ENCODE measurements at places on chromosomes 6 and 20.

- DNase-seq: no peak
These were observed 8.9 kb upstream of the QKI start for GRCh38 chr6:163405412-163406309.

DNA sequence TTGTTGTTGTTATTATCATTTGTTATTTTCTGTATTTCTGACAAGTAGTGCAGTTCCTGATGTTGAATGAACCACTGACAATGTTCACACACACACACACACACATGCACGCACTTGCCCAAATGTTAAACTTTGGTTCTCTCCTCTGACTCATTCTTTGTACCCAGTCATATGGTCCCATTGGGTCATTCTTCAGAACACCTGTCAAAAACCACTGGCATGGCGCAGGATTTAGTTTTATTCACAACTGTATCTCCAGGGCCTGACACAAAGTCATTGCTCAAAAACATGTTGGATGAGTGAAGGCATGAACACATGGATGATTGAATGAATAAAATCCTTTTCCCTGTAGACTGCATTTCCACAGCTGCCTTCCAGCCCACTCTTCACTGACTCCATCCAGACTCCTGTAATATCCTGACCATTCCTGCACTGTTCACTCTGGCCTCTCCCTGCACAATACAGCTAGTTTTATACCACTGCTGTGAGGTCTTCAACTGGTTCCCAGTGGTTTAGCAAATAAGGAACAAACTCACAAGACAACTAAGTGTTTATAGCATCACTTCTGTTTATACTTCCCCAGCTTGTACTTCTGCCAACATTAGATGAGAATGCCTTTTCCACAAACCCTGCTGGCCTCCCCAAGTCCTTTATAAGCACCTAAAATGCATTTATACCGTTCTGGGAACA is 6.9 kb upstream of the CST11 start:
- DNase-seq: no peak

DNA sequence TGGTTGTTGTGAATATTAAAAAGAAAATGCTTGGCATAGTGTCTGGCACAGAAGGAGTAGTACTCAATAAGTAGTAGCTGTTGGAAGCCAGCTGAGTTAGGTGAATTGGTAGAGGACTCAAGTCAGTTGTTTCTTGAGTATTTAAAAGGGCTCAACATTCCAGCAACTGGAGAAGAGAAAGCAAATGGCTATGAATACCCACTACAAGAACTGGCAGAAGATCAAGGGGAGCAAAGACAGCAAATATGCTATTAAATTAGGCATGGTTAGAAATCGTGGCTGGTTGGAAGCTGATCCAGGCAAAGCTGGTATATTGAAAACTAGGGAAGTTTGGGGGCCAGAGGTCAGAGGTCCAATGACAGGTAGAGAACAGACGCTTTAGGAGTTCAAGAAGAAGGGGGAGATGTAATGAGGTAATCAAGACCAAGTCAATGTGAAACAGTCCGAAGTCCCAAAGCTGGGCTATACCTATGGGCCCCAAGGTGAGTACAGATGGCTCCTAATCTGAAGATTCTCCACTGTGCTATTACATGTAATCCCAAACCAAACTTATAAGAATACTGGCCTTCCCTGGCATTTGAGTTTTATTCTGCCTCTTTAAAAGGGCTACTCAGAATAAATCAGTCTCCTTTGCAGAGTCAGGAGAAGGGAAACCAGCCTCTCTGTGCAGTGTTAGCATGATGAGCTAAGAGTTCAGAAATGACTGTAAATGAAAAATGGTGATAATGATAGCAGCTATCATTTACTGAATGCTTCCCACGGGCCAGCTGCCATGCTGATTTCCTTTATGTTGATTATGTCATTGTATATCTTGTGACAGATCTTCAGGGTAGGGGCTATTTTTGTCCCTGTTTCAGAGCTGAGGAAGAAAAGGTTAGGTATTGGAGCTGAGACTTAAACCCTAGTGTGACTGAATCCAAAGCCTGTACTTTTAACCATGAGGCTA is 122.3 kb downstream of the ANKS1A start:
- no peak for DNase-seq

DNA sequence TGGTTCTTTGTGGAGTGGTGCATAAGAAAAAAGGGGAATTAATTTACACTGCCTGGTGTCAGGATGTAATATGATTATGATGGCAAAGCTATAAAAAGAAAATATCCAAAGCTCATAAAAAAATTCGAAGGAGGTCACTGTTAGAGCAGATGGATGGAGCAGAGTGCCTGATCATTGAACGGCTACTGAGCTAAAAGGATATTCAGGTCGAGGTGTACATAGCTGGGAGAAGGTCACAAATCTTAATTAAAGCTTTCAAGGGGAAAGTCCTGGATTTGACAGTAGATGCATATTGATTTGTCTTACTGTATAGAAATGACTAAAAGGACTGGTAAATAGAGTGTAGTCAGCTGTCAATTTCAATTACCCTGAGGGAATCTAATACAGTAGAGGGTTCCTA is 84.4 kb downstream of the PKIB start:
- DNase-seq: no peak

DNA sequence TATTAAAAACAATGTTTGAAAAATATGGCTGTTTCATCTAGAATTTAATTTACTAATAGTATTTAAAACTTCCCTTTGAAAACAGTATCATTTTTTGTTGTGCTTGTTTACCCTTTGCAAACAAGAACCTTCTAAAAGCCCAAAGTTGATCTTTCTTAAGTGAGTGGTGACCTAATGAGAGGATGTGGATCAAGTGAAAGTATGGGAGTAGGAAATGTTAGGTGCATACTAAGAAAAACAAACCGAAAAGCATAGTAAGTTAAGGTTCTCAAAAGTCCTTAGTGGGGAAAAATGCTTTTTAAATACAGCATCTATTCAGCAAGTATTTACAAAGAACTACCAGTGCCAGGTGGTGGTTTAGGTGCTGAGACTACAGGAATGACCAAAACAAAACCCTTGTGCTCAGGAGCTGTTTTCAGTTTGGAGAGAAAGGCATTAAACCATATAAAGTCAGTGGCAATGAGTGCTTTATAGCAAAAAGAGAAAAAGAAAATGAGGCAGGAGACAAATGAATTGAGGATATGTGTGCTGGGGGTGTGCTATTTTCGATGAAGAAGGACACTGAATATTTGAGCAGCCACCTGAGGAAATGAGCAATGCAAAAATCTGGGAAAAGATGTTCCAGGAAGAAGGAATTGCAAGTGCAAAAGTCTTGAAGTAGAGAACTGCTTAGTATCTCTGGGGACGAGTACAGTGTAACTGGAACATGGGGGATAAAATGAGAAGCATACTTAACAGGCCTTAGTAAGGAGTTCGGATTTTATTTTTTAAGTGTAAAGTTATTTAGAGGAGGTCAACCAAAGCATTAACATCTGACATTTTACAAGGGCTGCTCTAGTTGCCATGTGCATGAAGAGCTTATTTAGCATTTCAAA is 24.0 kb downstream of the RNF146 start:
- DNase-seq: no peak

GRCh38 chr6:37068356-37069270 is 63.2 kb downstream of the FGD2 start:
- no peak for DNase-seq

DNA sequence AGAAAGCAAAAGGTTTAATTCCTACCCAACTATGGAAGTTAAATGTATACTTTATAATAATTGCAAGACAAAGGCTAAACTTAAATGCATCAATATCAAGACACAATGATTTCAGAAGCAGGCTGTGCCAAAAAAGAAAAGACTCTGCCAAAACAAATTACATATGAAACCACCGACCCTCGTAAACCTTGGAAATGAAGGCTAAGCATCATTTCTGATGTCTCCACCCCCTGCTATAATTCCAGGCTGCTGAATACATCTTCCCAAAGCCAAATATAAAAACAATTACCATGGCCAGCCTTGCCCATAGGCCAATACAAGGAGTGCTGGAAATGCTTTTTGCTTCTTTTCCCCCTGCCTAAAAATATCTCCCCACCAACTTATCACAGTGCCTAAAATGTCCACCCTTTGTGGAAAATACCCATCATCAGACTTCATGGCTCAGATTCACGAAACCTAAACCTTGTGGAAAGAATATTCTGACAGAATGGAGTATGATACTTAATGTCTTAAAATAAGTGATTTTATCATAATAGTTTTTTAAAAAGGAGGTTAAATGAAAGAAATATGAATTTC is 37.4 kb downstream of the RCAN2 start:
- DNase-seq: no peak

GRCh38 chr6:16158943-16159557 is 30.2 kb downstream of the MYLIP start:
- DNase-seq: no peak

- no peak for DNase-seq
These were observed 47.0 kb downstream of the FBXL4 start for GRCh38 chr6:98900706-98901105.

DNA sequence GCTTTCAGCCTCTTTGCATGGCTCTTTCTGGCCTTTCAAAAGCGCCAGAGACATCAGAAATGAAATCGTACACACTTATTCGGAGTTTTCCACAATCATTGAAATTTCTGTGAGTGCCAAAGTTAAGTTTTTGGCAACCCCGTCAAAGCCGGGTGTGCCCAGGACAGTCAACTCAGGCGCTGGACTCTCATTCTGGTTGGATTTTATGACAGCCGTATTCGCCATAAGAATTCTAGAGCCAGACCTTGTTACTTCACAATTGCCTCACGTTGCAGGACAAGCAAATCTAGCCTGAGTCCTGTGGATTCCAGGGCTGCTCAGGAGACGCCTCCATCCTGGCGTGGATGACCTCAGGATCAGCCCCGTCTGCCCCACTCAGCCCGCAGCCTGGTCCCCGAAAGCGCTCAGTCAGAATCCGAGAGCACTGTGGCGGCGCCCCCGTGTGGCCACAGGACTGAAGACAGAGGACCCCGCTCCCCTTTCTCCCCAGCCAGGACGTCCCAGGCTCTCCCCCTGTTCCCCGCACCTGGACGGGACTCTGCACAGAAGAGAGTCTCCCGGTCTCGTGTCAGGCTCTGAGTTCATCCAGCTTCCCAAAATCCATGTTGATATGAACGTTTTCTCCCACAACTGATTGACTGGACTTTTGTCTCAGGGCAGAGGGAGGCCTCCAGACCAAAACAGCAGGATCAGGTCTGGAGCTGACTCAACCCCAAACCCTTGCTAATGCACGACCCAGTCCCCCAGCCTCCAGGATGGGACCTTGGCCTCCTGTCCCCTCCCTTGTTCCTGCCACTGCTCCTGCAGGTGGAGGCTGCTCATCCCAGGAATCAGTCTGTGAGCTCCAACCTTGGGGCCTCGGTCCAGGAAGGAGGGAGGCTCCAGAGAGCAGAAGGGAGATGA is 38.2 kb downstream of the MICA start:
- DNase-seq: peak; percentile 77

GRCh38 chr6:168884050-168884645 is 369.5 kb downstream of the THBS2 start:
- no peak for DNase-seq

DNA sequence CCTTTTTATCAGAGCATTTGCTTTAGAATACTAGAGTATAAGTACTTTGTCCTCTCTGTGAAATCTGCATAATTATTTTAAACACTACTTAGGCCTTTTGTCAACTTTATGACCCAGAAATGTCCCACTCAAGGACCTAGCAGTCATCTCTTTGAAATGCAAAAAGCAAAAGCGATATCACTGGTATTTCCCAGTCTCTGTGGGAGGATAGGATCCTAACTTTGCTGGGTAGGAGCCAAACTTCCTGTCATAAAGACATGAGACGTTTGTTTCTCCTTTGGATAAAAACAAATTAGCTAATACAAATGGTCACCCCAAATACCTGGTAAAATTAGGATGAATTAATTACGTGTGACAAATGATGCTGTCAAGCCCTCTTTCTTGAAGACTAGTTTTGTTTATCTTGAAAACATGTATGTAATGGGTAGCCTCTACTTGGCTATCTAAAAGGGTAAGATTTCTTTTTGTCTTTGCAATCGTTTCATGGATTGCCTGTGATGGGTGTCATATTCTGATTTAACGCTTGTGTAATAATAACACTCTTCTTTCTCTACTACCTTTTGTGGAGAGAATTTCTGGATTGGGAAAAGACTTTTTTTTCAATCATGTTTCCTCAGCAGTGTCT is 36.2 kb downstream of the DCDC2 start:
- no peak for DNase-seq

- no peak for DNase-seq
These were observed 57.8 kb downstream of the PDSS2 start for GRCh38 chr6:107401573-107401972.

DNA sequence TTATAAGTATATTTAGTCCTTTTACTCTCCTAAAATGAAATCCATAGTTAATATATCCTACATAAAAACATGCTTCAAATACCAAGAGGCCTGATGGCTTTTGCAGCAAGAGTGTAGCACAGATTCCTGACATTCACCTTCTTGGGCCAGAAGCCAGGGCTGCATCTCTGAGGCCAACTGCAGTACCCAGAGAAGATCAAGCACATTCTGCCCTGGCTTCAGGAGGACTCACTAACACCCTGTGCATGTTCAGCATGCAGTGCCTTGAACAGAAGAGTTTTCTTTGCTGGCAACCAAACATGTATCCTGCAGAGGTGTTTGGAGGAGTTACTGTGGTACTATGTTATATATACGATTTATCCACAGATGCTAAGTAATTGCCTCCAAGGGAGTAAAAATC is 90.3 kb downstream of the FHL5 start:
- DNase-seq: no peak

DNA sequence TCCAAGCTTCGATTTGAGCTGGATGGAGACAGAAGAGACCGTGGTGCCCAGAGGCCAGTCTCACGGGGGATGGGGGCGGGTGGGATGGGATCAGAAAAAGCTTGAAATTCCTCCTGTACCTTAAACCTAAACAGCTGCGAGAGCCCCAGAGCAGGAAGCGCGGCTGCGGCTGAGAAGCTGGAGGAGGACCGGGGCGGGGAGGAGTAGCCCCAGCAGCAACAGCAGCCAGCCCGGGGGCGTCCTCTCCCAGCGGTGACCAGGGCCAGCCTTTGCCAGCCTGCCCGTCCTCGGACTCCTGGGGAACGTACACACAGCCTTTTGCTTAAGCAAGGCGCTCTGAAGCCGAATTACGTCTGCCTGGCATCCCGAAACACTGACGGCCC is 17.4 kb upstream of the PRDM13 start:
- DNase-seq: no peak

DNA sequence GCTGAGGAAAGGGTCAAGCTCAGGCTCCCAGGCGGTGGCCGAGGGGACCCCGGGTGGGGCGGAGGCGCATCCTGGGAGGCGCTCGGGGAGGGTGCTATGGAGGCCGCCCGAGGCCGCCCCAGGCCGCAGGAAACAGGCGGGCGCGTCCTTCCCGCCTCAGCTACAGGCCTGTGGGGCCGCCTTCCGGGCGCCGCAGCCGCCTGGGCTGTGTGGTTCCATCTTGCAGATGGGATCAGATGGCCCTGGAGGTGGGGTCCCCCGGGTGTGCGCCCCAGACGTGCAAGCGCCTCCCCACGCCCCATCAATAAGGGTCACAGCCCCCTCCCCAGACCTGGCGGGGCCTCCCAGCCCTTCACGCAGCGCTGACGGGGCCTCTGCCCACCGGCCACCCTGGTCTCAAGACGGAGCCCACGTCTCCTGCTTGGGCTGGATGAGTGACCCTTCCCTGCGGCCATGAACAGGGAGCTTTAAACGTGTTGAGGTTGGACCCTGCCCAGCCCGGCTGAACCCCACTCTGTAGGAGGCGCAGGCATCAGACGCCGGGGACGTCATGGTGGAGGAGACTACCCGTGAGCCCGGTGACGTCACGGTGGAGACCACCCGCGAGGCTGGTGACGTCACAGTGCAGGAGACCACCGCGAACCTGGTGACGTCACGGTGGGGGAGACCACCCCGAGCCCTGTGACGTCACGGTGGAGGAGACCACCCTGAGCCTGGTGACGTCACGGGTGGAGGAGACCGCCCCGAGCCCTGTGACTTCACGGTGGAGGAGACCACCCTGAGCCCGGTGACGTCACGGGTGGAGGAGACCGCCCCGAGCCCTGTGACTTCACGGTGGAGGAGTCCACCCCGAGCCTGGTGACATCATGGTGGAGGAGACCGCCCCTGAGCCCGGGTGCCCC is 267.0 kb downstream of the DLL1 start:
- no peak for DNase-seq
